ENCODE measurements at places on chromosomes 11 and 22. TPM values are rescaled to one million over a fixed set of nuclear protein-coding genes. Genes with fewer than 3 reads are reported as not detected.

GRCh38 chr22:26439559-26439958 lies 10.5 kb downstream of the ASPHD2 start:
- no peak for DNase-seq

DNA sequence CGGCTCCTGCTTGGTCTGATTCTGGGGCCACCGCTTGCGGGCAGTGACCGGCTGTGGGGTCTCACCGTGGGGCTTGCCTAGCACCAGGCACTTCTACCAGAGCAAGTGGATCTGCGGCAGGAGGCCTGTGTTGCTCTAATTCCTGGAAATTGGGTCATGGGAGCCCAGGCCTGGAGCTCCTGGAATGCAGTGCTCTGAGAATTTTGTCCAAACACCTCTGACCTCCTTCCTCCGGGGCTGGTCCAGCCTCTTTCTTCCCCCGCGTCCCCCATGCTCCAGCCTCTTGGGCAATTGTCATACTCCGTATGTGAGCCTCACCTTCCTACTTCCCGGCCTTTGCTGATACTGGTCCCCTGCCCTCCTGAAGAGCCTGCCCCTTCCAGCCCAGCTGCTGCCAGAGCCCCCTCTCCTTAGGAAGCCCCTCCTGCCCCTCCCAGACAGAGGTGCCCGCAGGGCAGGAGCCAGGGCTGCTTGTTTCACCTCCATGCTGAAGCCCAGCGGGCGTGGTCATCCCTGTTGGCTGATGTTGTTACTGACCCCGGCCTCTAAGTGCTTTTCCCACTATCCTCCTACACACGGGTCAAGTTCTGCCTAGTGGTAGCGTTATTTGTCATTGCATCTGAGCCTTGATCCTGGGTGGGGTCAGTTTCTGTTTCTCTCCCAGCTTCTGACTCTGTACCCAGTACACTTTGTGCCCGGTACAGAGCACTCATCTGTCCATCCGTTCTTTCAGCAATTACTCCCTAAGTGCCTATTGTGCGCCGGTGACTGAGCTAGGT lies 9.6 kb downstream of the MGAT3 start:
- DNase-seq: no peak

DNA sequence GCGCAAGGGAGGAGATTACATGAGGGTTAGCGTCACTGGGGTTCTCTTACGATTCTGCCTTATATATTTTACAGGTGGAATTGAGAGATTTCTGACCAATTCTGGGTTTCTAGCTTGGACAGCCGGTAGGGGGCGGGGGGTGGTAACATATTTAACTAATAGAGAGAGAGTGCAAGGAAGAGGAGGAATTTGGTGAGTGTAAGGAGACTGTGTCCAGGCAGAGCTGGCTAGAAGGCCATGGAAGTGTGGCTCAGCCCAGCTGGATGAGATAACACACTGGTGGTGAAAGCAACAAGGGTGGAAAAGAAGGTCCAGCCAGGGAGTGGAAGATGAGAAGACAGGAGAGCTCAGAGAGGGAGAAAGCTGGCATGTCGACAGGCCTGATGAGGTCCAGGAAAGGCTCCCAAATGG lies 56.5 kb downstream of the ST3GAL4 start:
- no peak for DNase-seq

GRCh38 chr11:68707527-68707926 lies 23.2 kb downstream of the GAL start:
- no peak for DNase-seq

GRCh38 chr22:21020802-21021429 lies 6.0 kb downstream of the P2RX6 start:
- no peak for DNase-seq

DNA sequence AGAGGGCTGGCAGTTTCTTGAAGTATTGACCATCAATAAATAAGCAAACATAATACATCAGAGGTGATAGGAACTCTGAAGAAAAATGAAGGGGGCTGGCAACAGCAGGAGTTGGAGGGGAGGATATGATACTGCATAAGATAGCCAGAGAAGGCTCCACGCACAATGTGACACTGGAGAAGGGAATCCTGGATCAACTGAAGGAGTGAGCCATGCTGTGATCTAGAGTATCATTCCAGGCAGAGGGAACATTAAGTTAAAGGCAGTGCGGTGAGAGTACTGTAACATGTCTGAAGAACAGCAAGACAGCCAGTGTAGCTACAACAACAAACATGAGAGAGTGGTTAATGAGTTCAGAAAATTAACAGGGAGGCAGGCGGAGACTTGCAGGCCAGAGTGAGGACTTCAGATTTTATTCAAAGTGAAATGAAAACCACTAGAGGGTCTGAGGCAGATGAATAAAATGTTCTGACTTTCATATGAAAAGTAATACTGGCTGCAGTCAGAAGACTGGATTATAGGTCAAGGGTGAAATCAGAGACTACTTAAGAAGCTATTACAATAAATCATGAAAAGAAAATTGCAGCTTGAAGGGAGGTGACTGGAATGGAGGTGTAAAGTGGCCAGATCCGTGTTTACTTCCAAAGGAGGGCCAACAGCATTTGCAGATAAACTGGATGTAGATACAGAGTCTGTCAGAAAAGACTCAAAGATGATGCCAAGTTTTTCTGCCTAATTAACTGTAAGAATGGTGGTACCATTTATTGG lies 49.4 kb downstream of the RRAS2 start:
- no peak for DNase-seq

GRCh38 chr22:19596680-19597398 lies 72.6 kb upstream of the CLDN5 start:
- no peak for DNase-seq

MUC6 gene
- total RNA-seq: not detected

NAV2 gene
- 15.6 TPM for total RNA-seq

PHOX2A gene
- total RNA-seq: not detected

SERPIND1 gene
- total RNA-seq: 0.18 TPM

Data from endothelial cell (in vitro differentiated cells).